Endothelial cell of umbilical vein (primary cell): ENCODE measurements at places on chromosomes 2 and 18.

DNA sequence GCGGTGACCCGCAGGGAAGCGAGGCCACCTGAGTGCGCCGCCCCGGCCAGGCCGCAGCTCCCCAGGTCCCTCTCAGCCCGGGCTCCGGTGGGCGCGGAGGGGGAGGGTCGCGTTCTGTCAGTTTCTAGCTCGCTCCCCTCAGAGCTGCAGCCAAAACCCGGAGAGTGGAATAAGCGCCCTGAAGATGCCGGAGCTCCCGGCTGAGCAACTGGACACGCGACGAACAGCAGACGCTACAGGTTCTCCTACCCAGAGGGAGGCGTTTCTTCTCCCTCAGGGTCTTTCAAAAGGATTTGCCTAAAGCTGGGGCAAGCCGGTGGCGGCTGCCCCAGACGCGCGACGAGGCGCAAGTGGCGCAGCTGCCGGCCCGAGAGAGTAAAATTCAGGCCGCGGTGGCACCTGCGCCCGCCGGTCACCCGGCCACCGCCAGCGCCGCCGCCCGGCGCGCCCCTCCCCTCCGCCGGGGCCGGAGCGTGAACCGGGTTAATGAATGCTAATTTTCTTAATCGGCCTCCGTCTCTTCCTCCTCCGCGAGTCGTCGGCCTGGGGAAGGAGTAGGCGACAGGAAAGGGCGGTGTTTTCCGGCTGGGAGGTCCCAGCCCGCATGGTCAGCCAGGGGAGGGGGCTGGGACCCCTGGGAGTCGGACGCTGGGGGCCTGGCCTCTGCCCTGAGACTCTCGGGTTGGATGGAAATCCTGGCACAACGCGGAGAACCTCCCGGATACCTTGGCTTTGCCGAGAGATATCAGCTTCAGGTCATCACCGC is 845 bp upstream of the CDC42EP3 start:
- peak; percentile 85 for DNase-seq

DNA sequence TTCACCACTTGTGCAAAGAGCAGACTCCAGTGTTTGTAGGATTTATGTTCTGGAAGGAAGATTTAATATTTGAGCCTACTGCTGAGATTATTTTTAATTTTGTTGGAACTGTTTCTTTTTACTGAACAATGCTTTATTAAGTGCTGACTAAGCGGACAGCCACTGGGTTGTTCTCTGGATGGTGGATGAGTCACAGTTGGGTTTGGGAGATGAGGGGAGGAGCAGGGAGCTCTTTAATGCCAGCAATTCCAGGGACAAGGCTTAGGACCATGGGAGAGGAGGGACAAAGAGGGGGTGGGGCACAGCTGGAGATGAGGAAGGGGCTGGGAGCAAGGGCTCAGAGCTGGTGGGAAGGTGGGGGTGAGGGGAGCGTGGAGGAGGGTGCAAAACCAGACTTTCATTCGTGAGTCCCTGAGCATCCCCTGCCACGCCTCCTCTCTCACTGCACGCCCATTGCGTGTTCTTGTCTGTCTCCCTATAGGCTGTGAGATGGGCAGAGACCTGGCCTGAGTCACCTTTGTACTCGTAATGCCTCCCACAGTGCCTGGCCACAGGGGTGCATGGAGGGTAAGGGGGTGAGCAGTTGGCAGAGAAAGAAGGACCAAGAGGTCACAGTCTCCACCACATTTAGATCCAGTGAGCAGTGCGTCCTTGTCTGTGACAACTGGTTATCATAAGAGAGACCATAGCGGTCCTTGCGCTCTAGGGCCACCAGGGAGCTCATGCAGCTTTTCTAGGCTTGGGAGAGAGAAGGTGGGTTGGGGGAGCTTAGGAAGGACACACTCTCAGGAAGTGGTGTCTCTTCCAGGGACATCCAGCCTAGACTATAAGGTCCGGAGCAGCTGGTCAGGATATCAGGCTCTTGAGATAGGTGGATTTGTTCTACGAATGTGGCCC is 18.4 kb downstream of the SLC4A3 start:
- DNase-seq, result no peak

GRCh38 chr2:8752385-8752784 is 70.5 kb downstream of the ID2 start:
- no peak for DNase-seq

- no peak for DNase-seq
Observed at GRCh38 chr18:55627007-55627406, 39.0 kb upstream of the TCF4 start.

DNA sequence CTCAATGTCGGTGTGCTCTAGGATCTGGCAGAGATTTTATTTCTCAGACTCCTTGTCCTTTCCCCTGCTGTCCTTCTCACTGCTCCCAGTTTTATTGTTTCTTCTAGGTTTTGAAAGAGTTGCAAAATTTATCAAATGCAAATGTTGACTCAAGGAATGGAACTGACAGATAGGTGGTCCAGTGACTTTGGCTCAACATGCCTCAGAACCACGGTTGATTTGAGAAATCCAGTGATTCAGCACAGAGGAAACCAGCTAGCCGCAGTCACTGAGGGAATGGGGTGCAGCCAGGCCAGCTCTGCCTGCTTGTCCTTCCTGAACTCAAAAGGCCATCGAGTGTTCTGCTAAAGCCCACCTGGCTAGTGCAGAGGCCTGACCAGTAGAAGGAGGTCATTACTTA is 125.7 kb upstream of the LYPD6 start:
- no peak for DNase-seq

GRCh38 chr2:6941299-6942046 is 24.3 kb downstream of the RNF144A start:
- no peak for DNase-seq

DNA sequence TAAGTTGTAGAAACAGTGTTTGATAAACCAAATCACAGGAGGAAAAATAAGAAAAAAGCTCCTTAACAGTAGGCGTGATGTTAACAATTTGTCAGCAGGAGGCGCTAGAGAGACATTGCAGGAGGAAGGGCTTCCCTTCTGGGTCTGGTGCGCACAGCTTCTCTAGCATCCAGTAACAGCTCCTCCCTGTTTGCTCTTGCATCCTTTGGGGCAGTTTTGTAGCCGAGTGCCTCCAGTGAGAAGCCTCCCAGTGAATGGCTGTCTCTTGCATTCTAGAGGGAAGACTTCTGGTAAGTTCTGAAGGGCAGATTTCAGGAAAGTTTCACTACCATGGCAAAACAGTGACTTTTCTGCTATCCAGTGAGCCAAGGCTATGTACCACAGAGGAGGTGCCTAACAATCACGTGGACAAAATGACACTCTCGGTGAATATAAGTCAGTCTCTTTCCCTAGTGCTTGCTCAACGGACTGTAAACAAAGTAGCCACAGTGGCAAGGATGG is 9.5 kb upstream of the ZNF396 start:
- DNase-seq, result peak; percentile 82

DNA sequence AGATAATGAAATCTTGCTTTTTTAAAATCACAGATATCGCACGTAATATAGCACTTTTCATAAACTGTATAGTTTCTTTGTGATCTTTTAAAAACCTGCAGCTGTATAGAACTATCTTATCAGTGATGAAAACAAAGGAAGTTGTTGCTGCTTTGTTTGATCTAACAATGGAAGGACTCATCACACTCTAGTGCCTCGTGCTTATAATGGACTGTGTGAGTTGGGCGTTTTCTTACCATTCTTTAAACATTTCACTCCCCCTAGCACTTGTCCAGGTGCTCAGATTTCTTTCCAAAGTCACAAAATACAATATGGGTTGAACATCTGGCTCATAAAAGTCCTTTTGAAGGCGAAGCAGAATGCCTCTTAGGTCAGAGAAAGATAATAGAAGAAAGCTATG is 94.8 kb upstream of the SPATS2L start:
- DNase-seq, result no peak

DNA sequence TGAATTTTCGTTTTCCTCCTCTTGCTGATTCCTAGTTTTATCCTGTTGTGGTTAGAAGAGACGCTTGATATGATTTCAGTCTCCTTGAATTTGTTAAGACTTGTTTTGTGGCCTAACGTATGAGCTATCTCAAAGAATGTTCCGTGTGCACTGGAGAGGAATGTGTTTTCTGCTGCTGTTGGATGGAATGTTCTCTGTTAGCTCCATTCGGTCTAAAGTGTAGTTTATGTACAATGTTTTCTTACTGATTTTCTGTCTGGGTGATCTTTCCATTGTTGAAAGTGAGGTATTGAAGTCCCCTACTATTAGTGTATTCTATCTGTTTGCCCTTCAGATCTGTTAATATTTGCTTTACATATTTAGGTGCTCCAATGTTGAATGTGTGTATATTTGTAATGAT is 25.9 kb downstream of the COLEC11 start:
- DNase-seq, result no peak
